Activated CD8-positive, alpha-beta memory T cell treated with anti-CD3 and anti-CD28 coated beads for 48 hours (primary cell): ENCODE measurements at places on chromosomes 6 and 20.

- DNase-seq, result no peak
Observed at GRCh38 chr6:67666177-67666964, 968.7 kb upstream of the ADGRB3 start.

- DNase-seq, result no peak
Observed at GRCh38 chr20:59723108-59723500, 118.8 kb downstream of the PHACTR3 start.

GRCh38 chr6:105380634-105381033, 22.2 kb downstream of the PREP start:
- no peak for DNase-seq

- no peak for DNase-seq
Observed at GRCh38 chr6:138991206-138991605, 3.2 kb upstream of the REPS1 start.

GRCh38 chr6:21588481-21589351, 4.8 kb upstream of the SOX4 start:
- DNase-seq, result peak; percentile 20

- DNase-seq, result no peak
Observed at GRCh38 chr6:71698702-71699101, 187.6 kb upstream of the RIMS1 start.

GRCh38 chr20:10171864-10172751, 46.5 kb upstream of the SNAP25 start:
- peak; percentile 8 for DNase-seq

DNA sequence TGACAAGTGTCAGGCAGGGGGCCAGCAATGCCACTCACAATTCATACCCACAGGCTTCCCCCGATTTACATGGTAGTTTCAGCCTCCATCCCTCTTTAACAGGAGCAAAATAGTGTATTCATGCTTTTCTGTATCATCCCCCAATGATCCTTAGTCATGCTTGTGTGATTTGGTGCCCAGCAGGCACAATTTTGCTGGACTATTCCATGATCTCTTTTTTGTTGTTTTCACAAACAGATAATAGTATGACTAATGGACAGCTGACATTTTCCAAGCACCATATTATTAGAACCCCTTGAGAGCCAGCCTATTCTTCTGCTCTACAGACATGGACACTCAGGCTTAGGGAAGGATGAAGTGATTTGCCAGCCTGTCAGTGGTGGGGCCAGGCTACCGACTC, 128.2 kb upstream of the RIPOR2 start:
- no peak for DNase-seq

DNA sequence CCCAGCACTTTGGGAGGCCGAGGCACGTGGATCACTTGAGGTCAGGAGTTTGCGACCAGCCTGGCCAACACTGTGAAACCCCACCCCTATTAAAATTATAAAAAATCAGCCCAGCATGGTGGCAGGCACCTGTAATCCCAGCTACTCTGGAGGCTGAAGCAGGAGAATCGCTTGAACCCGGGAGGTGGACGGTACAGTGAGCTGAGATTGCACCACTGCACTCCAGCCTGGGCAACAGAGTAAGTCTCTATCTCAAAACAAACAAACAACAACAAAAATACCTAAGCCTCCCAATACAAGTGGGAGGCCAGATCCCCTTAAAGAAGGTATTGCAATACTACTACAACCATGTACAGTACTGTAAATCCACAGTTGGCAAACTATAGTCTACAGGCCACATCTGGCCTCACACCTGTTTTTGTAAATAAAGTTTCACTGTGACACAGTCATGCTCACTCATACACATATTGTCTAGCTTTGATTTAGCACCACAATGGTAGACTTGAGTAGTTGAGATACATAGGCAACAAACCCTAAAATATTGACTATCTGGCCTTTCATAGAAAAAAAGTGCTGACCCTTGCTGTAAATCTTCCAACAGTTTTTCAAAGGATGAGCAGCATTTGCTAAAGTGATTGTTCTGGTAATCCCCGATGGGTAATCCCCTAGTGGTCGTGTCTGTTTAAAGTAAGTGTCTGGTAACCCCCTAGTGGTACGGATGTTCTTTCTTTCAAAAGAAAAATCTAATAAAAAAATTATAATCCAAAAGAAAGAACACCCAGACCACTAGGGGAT, 202.0 kb downstream of the RNGTT start:
- DNase-seq, result no peak

DNA sequence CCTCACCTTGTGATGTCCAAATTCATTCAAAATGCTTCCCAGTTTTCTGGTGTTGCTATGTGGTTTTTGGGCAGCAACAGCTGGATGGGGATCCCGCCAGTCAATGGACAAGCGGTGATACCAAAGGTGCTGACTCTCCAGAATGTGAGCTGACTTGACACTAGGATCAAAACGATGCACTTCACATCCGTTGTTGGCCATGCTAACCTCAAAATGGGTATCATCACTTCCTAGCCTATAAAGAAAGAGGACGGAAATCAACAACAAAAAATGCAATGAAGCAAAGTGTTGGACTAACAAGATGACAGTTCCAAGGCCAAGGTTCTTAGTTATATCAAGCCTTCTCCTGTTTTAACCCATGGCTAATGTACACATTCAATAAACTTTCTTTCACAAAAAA, 59.2 kb downstream of the METTL24 start:
- no peak for DNase-seq

- no peak for DNase-seq
Observed at GRCh38 chr20:59559863-59560262, 44.5 kb upstream of the PHACTR3 start.

- DNase-seq, result no peak
Observed at GRCh38 chr20:23298926-23299672, 51.5 kb upstream of the NXT1 start.

GRCh38 chr20:17896193-17896723, 72.3 kb downstream of the SNX5 start:
- no peak for DNase-seq

DNA sequence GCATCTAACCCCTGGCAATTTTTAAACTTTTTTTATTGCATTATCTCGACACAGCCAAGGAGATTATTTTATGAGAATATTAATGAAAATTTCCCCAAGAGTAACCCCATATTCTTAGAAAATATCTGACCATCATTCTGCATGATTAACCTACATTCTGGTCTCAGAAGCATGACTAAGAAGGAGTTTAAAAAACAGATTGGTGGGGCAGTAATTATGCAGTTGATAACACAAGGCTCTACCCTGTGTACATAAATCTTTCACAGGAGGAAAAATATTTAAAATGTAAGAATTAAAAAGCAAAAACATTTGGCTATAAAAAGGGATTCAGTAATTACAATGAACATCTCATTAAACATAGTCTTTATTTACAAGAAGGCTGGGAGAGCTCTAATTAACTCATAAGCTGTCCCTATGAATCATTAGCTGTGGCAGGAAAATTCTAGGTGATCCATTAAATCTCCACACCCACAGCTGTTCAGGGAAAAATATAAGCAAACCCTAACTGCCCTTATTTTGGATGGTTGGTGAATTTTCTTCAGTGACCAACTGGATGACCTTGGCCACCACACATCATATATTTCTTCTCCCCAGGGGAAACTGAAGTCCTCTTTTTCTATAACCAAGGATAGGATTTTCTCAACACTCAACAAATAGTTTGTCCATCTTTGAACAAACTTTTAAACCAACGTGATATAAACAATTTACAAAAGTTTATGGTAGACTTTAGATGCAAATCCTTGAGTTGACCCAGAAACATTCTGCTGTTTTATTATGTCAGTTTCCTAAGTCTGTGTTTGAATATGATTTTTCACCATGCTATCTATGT, 59.5 kb downstream of the PDE7B start:
- DNase-seq, result no peak

DNA sequence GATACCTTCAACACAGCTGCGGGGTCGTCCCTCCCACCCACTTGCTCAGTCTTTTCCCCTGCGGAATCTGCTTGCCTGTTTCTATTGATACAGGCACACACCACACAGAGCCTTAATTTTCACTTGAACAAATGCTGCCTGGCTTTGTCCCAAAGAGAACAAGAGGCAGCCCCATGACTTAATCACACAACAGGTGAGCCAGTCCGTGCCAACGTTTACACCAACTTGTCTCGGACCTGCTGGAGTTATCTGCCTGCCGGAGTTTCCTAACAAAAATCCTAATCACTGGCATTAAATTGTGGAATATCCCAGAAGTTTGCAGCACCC, 186.8 kb upstream of the RREB1 start:
- no peak for DNase-seq

DNA sequence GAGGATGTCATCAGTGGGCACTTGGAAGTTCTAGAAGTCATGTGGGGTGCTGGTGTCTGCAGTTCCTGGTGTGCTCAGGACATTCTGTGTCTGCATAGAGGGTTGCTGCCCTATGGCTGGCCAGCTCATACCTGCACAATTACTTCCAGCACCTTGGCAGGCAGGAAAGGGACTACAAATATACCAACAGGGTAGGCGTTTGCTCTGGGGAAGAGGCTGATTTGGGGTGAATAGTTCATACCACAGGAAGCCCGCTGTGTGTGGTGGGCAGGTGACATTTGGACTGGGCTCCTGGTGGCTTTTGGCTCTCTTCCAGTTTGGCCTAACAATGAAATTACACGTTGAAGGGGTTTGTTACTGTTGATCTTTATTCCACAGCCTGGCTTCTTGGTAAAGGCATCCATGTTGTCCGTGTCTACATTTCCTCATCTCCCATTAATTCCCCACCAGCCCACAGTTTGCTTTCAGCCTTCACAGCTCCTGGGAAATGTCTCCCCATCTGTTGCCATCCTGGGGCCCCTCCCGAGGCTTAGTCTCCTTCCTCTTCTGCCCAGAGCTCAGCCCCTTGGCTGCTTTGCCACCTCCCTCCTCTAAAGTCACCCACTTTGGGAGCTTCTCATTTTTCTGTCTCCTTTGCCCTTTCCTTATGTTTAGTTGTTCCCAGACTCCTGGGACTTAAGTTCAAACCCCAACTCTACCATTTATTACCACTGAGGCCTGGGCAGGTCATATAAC, 88.1 kb downstream of the RSPH3 start:
- DNase-seq, result no peak

GRCh38 chr6:39614393-39614950, 110.7 kb downstream of the KIF6 start:
- DNase-seq, result no peak

- DNase-seq, result no peak
Observed at GRCh38 chr20:32737371-32738223, 5.7 kb downstream of the COMMD7 start.

- DNase-seq, result no peak
Observed at GRCh38 chr6:111522393-111523020, 39.5 kb upstream of the REV3L start.

GRCh38 chr20:6599876-6600735, 167.4 kb upstream of the BMP2 start:
- no peak for DNase-seq

DNA sequence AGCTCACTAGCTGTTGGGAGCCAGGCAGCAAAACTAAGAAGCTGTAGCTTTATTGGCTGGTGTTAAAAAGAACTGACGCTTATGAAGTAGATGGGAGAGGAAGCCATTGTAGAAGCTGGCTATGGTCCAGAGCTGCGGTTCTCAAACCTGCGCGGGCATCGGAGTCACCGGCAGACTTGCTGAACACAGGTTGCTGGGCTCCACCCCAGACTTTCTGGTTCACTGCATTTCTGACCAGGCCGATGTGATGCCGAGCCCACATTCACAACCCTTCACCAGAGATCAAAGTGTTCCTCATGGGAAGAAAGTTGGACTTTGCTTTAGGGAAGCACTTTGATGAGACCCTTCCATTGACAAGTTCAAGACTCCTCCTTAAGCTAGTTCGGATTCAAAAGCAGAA, 231.6 kb downstream of the QKI start:
- no peak for DNase-seq

DNA sequence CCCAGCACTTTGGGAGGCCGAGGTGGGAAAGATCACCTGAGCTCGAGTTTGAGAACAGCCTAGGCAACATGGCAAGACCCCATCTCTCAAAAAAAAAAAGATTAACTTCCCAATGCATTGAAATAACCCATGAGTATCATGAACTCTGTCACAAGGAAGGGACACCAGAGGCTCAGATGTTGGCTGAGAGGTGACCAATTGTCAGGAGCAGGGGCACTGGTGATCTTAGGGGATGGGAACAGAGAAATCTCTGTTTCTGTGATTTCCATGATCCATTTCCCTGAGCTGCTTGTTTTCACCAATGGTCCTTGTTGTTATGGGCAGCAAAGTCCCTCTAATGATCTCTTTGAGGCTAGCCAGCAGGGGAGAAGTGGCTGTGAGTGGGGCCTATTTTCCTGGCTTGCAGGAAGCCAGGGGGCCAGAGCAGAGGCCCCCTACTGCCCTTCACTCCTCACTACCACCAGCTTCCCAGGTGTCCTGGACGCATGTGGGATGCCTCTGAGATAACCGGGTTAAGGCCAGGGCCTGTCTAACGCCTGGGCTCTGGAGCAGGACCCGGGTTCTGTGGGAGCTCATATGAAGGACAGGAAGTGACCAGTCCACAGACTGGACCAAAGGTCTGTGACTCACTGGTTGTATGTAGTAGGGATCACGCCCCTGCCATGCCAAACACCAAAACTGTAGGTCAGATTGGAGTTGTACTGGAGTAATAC, 54.4 kb downstream of the PCNA start:
- no peak for DNase-seq

DNA sequence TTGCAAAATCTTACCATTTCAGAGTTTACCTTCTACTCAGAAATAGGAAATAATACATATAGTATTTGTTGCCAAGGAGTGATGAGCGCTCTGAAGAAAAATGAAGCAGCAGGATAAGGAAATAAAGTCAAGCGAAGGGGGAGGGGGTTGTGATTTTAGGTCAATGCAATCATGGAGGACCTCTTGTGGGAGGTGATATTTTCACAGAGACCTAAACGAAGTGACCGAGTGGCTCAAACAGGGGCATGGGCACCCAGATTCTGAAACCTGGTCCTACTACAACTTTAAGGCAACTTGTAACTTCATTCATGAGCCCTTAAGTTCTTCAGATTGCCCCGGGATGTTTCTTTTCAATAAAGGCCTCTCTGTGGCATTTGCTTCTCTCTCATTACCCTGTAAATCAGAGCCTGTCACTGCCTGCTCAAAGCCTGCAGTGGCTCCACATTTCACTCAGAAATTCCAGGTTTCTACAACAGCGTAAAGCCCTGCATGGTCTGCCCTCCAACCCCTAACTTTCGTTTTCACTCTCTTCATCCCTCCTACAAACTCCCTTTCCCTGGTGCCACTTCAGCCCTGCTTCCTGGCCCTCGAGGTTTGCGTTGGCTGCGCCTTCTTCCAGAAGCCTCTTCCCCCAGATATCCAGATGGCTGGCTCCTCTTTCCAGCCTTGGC, 162.7 kb downstream of the TBC1D7 start:
- DNase-seq, result no peak

GRCh38 chr6:149978610-149979009, 14.9 kb downstream of the ULBP1 start:
- no peak for DNase-seq

DNA sequence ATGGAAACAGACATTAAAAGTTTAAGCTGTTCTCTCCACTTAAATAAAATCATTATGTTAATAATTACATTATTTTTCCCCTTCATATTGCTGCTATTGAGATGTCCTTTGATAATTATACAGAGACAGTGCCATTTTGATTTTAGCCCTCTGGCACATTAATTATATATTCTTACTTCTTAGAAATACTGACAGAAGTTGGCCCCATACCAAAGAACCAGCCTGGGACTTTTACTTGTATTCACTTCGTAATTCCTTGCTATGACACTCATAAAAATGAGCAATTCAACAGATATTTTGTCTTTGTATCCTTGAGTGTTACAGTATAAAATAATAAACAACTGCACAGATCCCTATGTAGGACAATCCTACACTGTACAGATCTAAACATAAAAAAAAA, 743.7 kb downstream of the TBC1D32 start:
- no peak for DNase-seq
